Fibroblast of lung (primary cell): ENCODE measurements at places on chromosomes 4 and X. TPM values are rescaled to one million over a fixed set of nuclear protein-coding genes. Genes with fewer than 3 reads are reported as not detected.

Gene RAB41
- total RNA-seq, result not detected in 2 replicates

Gene GAGE2A
- total RNA-seq, result not detected in 2 replicates

Gene FNIP2
- total RNA-seq, result 16.7 and 36.8 TPM in 2 replicates

Gene TXK
- 0.26 and 0.66 TPM in 2 replicates for total RNA-seq

Gene TMPRSS11F
- not detected in 2 replicates for total RNA-seq

Gene ITGB1BP2
- 0.51 and 0.66 TPM in 2 replicates for total RNA-seq

Gene USP51
- 1.3 TPM in 2 replicates for total RNA-seq

Gene FAT4
- total RNA-seq, result 9.0 and 17.8 TPM in 2 replicates

Gene ARMCX1
- total RNA-seq, result 70.4 and 79.4 TPM in 2 replicates

Gene KIAA1210
- not detected in 2 replicates for total RNA-seq

Gene NDUFA1
- total RNA-seq, result 80.4 and 88.0 TPM in 2 replicates

Gene RTL3
- not detected in 2 replicates for total RNA-seq

Gene GJB1
- total RNA-seq, result not detected in 2 replicates

Gene ZNF81
- 5.4 and 5.6 TPM in 2 replicates for total RNA-seq

Gene LINC00632
- total RNA-seq, result 2.1 and 6.9 TPM in 2 replicates
